Activated CD4-positive, alpha-beta T cell treated with anti-CD3 and anti-CD28 coated beads, Interleukin-2, Interleukin-6, amounts not matched to agents 100 ng/mL and 50 ng/mL, durations not matched to agents 16 hours and 8 hours (primary cell): ENCODE measurements at places on chromosomes 1 and 21.

- DNase-seq: no peak
Observed at GRCh38 chr1:206915030-206915735, 6.6 kb downstream of the FCMR start.

GRCh38 chr1:183870351-183871077 is 65.6 kb downstream of the RGL1 start:
- DNase-seq: no peak

DNA sequence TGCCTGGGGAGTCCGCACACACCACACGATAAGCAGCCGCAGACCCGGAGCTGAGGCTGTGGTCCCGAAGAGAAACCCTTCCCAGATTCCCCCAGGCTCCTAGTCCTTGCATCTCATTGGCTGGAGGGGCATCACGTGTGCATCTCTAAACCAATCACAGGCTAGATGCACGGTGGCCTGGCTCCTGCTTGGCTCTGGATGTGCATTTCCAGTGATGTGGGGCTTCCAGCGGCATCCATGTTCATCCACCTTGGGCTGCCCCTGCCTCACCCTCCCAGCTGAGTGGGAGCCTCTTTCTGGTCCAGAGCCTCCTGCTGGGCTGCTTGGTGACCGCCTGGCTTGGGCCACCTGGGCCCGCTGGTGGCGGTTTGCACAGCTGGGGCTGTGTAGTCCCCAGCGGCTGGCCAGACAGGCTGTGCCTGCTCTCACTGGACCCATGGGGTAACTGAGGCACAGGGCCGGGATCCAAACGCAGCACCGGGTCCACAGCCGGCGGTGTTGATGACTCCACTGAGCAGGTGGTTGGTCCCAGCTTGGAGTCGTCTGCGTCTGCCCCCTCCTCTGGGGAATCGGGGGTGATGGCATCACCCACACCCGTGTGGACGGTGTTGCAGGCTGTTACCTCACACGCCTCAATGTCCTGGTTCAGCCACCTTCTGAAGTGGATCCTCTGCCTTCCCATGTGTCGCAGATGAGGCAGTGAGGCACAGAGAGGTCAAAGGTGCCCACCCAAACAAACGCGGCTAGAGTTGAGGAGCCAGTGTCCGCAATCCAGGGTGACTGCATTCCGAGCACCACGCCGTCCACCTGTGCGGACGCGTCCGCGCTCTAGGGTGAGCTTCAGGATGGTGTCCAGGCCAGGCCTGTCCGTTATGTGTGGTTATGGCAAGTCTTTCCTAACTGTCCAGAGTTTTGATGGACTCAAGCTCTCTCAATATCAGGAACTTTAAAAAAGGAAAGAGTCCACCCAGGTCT is 41.3 kb downstream of the COL6A1 start:
- DNase-seq: no peak

DNA sequence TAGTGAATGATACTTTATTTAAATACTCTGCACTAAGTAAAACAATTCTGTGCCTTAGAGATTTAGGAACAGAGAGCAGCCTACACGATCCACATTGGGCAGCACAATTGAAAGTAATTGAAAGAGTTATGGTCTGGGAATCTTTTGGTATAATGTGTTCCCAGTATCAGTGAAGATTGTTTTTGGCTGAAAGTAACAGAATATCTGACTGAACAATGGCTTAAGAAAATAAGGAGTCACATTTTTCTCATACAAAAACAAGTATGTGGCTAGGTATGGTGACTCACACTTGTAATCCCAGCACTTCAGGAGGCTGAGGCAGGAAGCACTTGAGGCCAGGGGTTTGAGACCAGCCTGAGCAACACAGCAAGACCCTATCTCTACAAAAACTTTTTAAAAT is 306.2 kb downstream of the NFIA start:
- peak; percentile 12 for DNase-seq

DNA sequence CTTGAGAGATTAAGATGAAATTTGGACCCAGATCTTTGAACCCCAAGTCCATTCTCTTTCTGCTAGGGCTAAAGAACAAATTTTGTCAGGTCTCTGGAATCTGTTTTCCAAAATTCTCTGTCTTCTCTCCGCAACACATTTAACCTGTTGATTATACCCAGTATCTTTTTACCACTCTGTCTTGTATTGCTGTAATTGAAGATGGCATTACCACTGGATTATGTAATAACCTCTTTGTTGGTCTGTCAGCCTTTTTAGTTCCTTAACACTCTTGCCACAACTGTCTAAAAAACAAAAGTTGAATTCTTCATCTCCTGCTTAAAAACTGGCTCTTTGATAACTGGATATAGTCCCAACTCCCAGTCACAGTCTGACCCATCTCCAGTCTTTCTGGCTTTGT is 3.0 kb downstream of the SRP9 start:
- DNase-seq: no peak

DNA sequence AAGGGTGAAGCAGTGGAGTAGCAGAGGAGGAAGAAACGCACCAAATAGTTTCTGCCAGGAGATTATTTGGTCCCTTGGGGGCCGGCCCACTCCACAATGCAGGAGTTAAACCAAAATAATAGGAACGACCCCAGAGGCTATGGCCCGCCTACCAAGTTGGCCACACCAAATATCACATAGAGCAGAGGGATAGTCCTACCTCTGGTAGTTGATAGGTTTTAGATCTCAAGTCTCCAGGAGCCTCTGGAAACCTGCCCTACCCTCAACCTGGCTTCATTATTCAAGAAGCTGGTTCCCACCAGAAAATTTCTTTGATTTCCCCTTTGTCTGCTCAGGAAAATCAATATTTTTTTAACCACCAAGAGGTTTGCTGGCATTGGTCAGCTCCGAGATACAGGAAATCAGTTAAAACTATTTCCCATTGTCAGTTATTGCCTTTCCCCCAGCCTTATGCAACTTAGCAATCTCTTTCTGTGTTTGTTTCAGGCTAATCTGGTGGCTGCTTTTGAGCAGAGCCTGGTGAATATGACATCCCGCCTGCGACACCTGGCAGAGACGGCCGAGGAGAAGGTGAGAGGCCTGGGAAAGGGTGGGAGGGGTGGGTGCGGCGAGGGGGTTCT is 35.5 kb upstream of the IPO9 start:
- DNase-seq: no peak

- DNase-seq: no peak
Observed at GRCh38 chr1:230798491-230798890, 51.3 kb downstream of the CAPN9 start.

GRCh38 chr1:231729544-231729943 is 103.0 kb downstream of the DISC1 start:
- no peak for DNase-seq

DNA sequence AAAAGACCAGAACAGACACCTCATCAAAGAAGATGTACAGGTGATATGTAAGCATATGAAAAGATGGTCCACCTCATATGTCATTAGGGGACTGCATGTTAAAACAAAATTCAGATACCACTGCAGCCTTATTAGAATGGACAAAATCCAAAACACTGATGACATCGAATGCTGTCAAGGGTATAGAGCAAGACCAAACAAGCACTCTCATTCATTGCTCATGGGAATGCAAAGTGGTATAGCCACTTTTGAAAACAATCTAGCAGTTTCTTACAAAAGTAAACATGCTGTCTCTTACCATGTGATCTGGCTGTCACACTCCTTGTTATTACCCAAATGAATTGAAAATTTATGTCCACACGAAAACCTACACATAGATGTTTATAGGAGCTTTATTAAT is 426.6 kb upstream of the ESRRG start:
- no peak for DNase-seq

DNA sequence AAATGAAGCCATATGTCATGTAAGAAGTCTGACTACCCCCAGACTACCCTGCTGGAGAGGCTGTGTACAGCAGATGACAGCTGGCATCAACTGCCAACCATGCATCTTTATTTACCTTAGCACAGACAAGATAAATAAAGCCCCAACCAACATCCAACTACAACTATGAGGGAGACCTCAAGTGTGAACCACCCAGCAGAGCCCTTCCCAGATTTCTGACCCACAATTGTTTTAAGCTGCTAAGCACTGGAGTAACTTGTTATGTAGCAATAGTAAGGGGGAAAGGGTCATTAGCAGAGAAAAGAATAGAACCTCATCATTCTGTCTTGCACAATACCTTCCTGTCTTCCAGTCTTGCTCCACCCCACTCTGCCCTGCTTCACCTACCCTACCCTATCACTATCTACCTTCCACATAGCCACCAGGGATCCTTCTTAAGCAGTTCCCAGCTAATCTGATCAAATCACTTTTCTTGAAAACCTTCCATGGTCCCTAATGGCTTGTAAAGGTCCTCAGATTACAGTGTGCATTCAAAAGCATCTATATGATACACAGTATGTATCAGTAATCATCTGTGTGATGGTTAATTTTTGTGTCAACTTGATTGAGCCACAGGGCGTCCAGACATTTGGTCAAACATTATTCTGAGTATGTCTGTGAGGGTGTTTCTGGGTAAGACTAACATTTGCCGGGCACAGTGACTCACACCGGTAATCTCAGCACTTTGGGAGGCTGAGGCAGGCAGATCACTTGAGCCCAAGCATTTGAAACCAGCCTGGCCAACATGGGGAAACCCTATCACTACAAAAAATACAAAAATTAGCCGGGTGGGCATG is 19.6 kb upstream of the RBM15 start:
- DNase-seq: no peak

GRCh38 chr1:56414728-56415224 is 164.6 kb downstream of the PLPP3 start:
- no peak for DNase-seq

- DNase-seq: no peak
Observed at GRCh38 chr1:58441699-58442098, 104.8 kb downstream of the OMA1 start.

- DNase-seq: no peak
Observed at GRCh38 chr1:156372265-156372586, 3.2 kb downstream of the RHBG start.

DNA sequence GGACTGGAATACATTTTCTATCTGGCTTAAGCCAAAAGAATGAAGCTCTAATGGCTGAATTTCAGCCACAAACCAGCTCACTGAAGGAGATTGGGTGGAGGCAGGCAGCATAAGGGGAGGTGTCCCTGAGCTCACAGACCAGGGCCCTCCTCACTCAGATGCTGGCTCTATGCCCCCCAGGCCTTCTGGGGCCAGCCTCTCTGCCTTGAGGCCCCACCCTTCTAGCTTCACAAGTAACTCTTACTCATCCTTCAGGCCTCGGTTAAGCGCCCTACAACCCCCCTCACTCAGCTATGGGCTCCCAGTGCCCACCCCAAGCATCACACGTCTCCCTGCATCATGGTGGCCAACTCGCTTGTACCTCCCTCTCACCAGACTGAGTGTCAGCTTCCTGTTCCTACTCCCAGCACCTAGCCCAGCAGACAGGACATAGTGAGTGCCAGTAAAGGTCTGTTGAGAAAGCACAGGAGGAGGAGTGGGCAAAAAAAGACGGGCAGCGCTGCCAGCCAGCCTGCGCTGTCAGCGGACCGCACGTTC is 40.8 kb upstream of the GPR157 start:
- DNase-seq: no peak

DNA sequence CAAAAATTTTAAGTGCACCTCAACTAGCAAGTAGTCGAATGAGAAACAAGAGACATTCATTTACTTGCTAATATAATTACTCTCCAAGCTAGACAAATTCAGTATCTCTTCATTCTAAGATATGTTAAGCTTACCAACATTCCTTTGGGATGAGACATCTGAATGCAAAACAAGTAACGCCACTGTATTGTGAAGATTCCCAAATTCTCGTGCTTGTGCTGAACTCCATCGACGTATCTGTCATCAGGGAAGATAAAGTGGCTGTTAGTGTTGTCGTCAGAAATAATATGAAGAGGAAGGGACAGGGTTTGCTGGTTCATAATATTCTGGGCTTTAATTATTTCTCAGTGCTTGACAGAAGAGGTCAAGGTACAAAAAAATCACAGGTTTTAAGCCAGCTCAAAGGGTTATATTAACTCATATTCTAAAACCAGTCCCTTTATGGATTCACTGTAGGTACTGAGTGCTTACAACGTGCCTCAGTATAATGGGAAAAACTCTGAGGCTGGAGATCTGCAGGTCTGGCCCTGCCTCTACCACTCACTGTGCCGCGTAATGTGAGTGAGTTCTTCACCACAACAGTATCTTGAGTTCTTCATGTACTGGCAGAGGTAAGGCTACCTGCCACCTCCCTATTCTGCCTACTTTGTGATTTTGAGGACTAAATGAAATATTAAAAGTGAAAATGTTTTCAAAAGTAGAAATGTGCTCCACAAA is 42.0 kb downstream of the PCSK9 start:
- DNase-seq: no peak

DNA sequence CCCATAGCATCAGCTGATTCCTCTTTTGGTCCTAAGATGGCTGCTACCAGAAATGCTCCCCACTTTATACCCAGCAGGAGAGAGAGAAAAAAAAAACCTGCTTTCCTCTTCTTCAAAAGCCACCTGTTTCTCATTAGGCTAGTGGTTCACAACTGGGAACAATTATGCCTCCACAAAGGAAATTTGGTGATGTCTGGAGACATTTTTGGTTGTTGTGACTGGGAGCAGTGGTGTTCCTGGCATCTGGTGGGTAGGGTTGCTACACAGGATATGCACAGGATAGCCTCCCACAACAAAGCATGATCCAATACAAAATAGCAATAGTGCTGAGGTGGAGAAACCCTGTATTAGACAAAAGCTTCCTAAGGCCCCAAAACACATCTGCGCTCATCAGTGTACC is 38.5 kb upstream of the SGIP1 start:
- DNase-seq: no peak

- peak; percentile 11 for DNase-seq
Observed at GRCh38 chr1:166080277-166080966, 86.4 kb downstream of the FAM78B start.

DNA sequence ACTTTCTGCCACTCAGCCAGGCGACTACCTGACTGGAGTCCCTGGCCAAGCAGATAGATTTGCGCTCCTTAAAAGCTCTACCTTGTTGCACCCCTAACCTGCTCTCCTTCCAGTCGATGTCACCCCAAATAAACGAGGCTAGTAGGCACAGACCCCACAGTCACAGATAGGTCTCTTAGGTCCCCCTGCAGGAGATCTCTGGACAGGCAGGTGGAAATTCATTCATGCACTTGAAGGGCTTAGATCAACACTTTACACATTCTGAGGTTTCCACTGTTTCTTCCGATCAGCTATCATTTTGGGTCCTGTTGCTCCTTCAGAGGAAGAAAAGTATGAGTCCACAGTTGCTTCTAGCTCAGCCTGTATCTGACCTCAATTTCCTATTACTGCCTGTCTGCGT is 272.6 kb upstream of the FMN2 start:
- peak; percentile 23 for DNase-seq
